ENCODE measurements at places on chromosomes 3 and 15. TPM values are rescaled to one million over a fixed set of nuclear protein-coding genes. Genes with fewer than 3 reads are reported as not detected.

The MAP1A gene
- total RNA-seq, result 29.8 TPM

DNA sequence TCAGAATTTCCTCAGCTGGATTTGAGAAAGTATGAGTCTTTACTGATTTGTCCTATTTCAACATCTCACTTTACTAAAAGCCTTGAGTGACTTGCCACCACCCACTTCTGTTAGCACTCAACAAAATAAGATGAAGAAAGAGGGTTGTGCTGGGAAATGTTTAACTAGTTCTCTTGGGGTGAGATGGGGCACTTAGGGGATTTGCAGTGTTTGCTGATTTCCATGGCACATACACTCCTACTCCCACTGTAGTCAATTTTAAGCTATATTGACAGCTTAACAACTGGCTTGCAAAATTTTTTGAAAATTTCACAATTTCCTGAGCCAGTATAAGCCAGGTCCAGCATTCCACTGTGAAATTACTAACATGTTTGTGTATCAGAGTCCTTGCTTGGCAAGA is 463.1 kb upstream of the ARHGEF26 start:
- no peaks in the 10 kb centered on the region for H3K4me1 ChIP-seq
- DNase-seq, result no peak
- no peak overlapping the region for H3K4me3 ChIP-seq
- H3K27ac ChIP-seq, result no peak overlapping the region
- H3K36me3 ChIP-seq, result no peaks in the 10 kb centered on the region

- H3K4me1 ChIP-seq, result no peaks in the 10 kb centered on the region
- H3K36me3 ChIP-seq, result no peaks in the 10 kb centered on the region
- no peaks in the 10 kb centered on the region for H3K27me3 ChIP-seq
Measured at GRCh38 chr3:174325834-174326700, 533.1 kb upstream of the NAALADL2 start.

The SLC15A2 gene
- 4.7 TPM for total RNA-seq

GRCh38 chr3:117622171-117622841 is 912.7 kb downstream of the TUSC7 start:
- no peak overlapping the region for H3K27ac ChIP-seq
- H3K4me3 ChIP-seq, result no peak overlapping the region
- no peaks in the 10 kb centered on the region for H3K36me3 ChIP-seq
- H3K27me3 ChIP-seq, result no peaks in the 10 kb centered on the region
- H3K4me1 ChIP-seq, result peaks cover 31% of the 10 kb centered on the region

DNA sequence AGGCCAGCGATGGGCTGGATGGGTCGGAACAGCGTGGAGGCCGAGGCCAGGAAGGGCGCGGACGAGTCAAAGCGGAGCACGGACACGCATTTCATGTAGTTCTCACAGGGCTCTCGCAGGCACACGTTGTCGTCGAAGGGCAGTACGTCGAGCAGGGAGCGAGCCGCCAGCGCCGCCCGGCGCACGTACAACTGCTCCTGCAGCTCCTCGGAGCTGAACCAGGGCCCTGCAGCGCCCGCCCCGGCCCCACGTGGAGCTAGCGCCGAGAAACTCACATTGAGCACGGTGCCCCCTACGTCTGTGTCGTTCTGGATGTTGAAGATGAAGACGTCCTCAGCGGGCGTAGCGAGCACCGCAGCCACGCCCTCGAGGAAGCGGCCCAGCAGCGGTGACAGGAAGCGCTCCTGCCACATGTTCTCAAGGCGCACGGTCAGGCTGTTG is 5.8 kb downstream of the CELSR3 start:
- no peak overlapping the region for H3K27ac ChIP-seq
- DNase-seq, result no peak
- no peaks in the 10 kb centered on the region for H3K36me3 ChIP-seq
- peaks cover 9% of the 10 kb centered on the region for H3K4me1 ChIP-seq

- no peak for DNase-seq
- no peaks in the 10 kb centered on the region for H3K27me3 ChIP-seq
- no peaks in the 10 kb centered on the region for H3K4me1 ChIP-seq
- no peak overlapping the region for H3K4me3 ChIP-seq
Measured at GRCh38 chr3:10774129-10774670, 41.8 kb upstream of the SLC6A11 start.

DNA sequence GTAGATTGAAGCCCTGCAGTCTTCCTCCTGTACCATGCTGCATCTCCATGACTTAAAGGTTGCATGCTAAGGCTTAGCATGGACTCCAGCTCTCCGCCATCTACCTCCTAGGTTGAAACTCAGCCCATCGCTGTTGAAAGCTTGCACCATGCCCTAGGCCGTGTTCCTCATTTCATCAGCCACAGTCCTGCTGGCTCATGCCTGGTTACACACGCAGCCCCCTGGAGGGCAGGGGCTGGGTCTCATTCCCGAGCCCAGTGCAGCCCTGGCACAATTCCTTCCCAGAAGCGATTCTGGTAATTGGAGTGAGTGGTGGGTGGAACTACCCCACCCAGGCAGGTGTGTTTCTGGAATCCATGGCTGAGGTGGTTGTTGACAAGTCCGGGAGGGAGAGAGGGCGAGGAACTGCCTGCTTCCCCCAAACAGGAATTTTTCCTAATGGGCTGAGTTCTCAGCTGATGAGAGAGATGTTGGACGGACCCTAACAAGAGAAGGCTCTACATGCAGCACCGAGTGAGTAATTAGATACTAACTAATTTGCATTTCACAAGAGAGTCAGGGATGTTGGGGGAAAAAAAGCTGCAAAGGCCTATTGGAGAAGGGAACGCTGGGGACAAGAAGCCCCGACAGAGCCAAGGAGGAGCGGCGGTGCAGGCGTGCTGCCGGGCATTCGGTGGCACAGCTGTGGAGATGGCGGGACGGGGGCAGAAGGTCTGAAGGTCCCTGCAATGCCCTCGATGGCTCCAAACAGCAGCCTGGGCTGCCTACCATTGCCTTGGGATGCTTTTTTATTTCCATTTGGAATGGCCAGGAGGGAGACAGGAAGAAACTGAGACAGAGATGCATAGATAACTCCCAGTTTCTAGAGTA is 92.3 kb upstream of the TLE3 start:
- peaks cover 3% of the 10 kb centered on the region for H3K4me1 ChIP-seq
- no peak overlapping the region for H3K4me3 ChIP-seq

The CLDN18 gene
- total RNA-seq, result not detected

The ECE2 gene
- total RNA-seq, result not detected

DNA sequence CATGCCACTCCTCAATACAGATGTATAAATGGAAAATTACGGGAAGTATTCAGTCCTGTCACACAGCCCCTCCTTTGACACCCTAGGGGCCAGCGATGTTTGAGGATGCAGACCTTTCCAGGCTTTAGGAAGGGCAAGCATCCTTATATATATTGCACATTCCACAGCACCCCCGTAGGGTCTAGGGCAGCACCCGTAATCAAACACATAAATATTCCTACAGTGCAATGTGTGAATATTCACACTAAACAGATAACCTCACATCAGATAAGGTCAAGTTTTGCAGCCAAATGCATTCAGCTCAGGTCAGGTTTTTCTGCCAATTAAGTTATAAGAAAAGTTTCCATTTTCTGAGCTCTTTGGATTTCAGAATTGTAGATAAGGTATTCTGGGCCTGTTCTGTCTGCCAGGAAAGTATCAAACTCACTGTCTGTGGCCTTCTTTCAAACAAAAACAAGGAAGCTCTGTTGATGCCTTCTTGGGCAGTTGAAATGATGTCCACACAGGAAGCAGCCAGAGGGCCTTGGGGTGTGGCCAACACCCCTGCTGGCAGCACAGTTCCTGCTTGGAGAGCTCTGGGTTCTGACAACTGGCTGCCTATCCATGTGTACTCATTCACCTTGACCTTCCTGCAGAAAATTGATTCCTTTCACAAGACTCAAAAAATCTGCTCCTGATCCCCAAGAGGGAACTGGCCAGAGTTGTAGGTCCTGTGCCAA is 427.0 kb downstream of the NTRK3 start:
- no peaks in the 10 kb centered on the region for H3K36me3 ChIP-seq
- no peak overlapping the region for H3K27ac ChIP-seq
- H3K27me3 ChIP-seq, result no peaks in the 10 kb centered on the region
- H3K4me1 ChIP-seq, result no peaks in the 10 kb centered on the region

The INO80 gene
- 64.4 TPM for total RNA-seq

DNA sequence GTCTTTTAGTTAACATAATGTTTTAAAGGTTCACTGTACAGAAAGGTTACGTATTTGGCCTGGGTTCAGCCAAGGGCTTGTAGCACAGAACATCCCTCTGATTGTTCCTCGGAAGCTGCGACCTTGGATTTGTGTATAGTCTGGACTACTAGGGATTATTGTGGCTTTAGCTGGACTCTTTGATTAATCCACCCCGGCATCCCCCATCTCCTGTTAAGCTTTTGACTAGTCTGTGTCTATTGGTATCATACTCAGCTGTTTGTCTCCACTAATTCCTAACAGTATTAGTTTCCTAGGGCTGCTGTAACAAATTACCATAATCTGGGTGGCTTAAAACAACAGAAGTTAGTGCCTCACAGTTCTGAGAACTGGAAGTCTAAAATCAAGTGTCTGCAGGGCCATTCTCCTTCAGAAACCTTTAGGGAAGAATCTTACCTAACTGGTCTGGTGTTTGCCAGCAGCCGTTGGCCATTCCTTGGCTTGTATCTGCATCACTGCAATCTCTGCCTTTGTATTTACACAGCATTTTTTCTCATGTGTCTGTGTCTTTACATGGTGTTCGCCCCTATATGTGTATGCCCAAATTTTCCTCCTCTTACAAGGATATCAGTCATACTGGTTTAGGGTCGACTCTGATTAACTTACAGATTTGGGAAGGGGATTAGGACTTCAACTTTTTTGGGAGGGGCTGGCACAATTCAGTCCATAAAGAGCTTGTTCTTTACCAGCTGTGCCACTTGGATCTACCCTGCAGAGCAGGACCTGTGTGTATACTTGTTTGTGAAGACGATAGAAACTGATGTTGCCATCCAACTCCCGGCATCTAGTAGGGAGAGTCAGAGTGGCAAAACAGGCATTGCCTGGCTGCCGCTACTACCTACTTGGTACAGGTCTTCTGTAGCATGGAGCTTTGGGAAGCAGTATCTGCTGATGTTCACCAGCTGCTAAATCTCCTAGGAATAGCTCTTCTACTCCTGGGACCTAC is 117.8 kb downstream of the UBE2E2 start:
- H3K27ac ChIP-seq, result no peak overlapping the region
- DNase-seq, result no peak
- H3K4me3 ChIP-seq, result no peak overlapping the region
- H3K36me3 ChIP-seq, result no peaks in the 10 kb centered on the region
- H3K27me3 ChIP-seq, result no peaks in the 10 kb centered on the region

The UBP1 gene
- 69.0 TPM for total RNA-seq

DNA sequence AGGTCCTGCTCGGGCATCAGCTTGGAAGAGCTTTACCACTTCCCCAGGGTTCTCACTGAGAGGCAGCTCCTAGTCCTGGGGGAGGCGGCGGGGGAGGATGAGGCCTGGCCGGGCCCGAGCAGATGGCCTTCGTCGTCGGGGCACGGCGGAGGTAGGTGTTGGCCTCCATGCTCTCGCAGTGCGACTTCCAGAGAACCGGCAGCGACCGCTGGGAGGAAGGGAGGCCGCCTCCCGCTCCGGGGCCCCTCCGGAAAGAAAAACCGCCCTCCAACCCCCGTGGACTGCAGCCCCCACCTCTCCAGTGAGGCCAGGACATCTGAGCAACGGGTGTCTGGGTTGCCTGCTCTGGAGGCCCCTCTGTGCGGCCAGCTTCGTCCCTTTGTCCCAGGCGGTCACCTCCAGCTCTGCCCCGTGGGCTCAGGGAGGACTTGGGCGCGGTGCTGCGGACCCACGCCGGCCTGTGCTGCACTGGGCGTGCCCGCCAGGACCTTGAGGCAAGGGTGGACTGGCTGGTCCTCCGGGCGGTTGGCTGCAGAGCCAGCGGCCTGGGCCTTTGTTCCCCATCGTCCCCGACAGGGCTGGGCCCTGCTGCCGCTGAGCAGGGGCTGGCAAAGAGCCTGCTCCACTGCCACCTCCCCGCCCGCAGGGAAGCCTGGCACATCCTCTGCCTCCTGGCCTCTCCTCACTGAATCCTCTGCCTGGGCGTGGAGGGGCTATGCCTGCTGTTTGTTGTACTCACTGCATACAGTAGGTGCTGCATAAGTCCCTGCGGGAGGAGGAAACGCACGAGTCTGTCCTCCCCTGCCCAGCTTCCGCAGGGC is 13.6 kb upstream of the GP9 start:
- DNase-seq, result no peak
- H3K36me3 ChIP-seq, result no peaks in the 10 kb centered on the region
- H3K4me1 ChIP-seq, result peaks cover under 1% of the 10 kb centered on the region
- H3K4me3 ChIP-seq, result no peak overlapping the region
- H3K27me3 ChIP-seq, result no peaks in the 10 kb centered on the region
- H3K27ac ChIP-seq, result no peak overlapping the region

DNA sequence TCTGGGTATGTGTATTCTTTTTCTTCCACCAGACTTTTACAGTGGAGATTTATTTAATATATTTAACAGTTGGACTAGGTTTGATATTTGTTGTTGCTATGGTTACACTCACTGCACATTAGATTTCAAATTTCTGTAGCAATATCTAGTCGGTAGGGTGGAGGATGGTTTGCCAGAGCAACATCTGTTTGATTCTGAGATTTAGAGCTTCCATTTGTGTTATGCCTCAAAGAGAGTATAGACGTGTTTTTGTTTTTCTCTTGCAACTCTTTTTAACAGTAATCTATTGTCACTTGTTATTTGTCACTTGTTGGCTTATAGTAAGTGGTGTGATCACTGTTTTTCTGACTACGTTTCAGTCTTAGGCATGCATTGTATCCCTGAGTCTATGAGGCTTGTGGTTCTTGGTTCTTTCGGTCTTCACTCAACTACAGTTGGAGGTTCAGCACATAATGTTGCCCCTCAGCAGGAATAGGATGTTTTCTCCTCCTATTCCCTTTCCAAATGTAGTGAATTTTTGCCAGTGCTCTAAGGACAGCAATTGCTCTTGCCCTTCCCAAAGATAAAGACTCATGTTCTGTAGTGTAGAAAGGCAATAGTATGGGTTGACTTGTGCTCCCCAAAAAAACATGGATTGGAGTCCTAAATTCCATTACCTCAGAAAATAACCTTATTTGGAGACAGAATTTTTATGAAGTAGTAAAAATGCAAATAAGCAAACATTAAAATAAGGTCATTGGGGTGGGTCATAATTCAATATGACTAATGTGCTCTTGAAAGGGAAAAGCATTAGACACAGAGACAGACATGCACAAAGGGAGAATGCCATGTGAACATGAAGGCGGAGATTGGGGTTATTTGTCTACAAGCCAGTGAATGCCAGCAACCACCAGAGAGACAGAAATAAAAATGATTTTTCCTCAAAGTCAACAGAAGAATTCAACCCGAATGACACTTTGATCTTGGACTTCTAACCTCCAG is 692.1 kb downstream of the DIPK2A start:
- no peaks in the 10 kb centered on the region for H3K27me3 ChIP-seq
- H3K27ac ChIP-seq, result no peak overlapping the region
- peaks cover 4% of the 10 kb centered on the region for H3K4me1 ChIP-seq
- no peak for DNase-seq
- no peak overlapping the region for H3K4me3 ChIP-seq
- no peaks in the 10 kb centered on the region for H3K36me3 ChIP-seq
